NCI-H1436 treated with DMSO at 0.1 percent for 48 hours (cell line): ENCODE measurements at places on chromosomes 13 and 19.

DNA sequence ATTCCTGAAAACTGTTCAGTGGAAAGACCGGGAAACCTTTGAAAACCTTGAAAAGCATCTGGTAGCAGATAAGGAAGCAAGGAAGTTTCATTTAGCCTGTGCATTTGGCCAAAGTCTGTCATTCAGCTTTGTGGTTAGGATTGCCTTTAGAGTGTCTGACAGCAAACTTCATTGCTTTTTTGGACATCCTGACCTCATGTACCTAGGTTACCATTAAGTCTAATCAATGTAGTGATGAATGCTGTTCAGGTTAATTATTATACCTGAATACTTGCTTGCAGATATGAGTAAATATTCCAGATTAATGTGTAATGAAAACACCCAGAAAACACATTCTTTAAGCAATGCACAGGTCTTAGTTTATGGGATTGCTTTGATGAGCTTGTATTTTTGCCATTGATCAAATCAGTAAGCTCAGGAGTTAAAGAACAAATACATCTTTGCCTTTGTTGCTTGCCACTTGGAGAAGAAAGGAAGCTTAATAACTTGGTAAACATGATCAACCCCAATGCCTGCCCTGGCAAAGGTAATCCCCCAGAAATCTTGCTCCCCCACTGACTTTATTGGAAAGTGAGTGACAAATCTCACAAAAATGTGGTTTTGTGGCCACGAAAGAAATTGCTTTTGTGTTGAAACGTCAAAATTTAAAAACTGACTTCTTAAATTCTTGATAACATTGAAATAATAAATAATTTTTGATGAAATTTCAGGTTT is 87.4 kb downstream of the SLC15A1 start:
- no peak for DNase-seq

GRCh38 chr19:10417541-10418234 is 2.6 kb upstream of the PDE4A start:
- DNase-seq = no peak

DNA sequence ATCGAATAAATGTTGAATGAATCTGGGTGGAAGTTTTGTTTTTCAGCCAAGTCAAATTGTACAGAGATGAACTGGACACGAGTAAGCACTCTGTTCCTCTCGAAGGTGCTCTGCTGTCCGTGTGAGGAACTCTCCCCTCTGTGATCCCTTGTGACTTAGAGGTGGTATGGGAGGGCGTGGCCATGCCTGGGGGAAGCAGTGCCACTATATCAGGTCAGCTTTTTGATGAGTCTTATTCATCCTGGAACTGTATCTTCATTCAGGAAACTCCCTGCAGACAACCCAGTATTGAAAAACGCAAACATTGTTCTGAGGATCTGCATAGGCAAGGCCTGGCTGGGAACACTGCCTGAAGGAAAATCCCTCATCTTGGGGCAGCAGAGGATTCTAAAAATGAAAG is 45.7 kb upstream of the FLT1 start:
- DNase-seq = no peak

DNA sequence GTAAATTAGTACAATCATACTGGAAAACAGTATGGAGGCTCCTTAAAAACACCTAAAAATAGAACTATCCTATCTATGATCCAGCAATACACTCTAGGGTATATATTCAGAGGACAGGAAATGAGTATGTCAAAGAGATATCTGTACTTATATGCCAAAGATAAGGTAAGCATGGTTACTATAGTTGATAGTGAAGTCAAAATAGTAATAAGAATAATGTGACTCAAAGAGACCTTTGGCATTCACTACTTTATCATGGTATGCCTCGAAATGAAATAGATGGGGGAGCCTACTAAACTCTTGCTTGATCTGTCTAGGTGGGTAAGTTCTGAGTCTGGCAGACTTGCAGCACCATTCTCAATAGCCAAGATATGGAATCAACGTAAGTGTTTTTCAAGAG is 30.3 kb downstream of the FXYD5 start:
- DNase-seq = no peak

DNA sequence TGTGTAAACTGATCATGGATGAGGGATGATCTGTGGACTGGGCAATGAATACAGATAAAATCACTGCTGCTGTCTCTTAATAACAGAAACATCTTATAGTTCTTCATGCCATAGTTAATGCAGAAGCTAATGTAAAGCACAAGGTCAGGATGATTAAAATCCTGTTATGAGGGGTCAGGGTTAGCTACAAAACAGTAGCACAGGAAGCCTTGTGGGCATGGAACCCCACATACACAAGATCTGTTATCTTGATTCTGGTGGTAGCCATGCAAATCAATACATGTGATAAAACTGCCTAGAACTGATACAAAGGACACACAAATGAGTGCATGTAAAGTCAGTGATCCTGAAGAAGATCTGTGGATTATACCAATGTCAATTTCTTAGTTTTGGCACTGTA is 96.4 kb downstream of the KLF12 start:
- no peak for DNase-seq

DNA sequence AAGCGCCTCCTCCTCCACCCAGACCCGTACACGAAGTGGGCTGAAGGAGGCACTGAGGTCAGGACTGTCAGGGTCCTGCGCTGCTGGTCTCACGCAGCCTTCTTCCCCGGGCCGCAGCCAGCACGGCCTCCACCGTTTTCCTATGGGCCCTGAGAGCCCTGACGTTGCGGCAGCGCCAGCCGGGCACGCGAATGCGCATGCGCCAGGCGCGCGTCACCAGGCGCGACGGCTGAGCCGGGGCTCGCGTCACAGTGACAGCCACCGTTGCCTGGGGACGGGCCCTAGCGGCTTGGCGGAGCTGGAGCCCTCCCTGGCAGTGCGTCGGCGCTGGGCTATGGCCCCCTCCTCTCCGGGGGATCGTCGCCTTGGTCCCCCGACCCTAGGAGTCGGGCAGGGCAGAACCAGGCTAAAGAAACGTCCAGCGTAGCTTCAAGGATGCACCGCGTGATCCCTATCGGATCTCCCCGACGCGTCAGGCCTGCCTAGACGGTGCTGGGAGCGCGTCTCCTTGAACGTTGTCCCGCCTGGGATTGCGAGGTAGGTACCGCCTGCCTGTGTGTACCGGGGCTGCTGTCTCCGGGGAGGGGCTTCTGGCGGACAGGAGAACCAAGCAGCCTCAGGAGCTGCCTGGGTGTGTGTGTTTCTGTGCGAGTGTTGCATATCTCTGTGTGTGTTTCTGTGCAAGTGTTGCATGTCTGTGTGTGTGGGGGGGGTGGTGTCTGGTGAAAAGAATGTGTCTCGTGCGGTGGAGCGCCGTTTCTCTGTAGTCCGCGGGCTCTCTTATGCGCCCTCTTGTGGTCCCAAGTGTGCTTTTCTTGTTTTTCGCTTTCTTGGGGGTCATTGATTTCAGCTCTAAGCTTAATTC is 43.2 kb downstream of the ZNF571 start:
- DNase-seq = no peak

GRCh38 chr19:6362027-6362350 is 658 bp downstream of the CLPP start:
- DNase-seq = no peak

DNA sequence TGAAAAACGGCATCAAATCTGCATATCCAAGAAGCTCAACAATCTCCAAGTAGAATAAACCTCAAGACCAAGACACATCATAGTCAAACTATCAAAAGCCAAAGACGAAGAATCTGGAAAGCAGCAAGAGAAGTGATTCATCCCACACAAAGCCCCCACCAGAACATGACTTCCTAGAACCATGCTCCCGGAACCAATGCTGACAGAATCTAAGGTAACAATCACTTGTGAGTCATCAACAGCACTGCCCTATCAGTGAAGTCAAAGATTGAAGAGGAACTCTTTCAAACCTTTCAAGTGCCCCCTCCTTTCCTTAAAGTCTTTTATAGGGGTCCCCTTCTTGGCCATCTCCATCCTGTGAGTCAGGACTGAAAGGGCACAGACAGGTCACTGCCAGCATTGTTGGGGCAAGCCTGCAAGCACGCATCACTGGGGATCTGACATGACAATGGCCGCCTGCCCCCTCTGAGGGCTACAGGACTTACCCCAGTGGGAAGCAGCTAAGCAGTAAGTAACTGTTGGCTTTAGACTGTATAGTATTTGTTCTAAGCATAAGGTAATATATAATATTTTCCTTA is at the start of gene CCDC70:
Gene CCDC70 (plus strand): TSS at position 247 of the 578 bp plus-strand sequence. CDS start 3,443 bp downstream, outside the sequence.
- DNase-seq = no peak

DNA sequence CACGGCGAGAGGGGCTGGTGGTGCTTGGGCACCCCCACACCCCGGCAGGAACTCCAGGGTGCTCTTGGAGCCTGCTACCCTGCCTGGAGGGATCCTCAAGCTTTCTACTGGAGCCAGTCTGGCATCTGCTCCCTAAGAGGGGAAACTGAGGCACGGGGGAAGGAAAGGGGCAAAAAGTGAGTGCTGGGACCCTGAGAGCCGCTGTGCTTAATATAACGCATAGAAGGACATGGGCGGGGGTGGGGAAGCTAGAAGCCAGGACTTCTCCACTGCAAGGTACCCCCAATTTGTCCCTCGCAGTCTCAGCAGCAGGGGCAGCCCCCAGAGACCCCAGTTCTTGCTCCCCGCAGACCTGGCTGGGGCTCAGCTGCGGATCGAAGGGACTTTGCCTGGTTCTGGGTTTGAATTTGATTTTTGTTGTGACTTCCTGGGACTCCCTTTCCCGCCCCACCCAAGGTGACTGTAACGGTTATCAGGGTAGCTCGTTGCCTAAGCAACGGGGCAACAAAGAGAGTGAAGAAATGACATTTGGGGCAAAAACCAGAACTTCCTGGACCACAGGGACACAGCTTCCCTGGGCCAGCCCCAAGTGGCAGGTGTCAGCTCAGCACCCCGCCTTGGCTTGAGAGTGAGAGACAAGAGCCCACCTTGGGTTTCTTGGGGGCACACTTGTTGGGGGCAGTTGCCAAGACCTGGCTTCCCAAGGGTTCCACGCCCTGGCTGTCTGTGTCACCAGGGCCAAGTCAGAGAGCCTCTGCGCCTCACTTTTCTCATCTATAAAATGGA is 638 bp downstream of the ADGRE5 start:
- no peak for DNase-seq

DNA sequence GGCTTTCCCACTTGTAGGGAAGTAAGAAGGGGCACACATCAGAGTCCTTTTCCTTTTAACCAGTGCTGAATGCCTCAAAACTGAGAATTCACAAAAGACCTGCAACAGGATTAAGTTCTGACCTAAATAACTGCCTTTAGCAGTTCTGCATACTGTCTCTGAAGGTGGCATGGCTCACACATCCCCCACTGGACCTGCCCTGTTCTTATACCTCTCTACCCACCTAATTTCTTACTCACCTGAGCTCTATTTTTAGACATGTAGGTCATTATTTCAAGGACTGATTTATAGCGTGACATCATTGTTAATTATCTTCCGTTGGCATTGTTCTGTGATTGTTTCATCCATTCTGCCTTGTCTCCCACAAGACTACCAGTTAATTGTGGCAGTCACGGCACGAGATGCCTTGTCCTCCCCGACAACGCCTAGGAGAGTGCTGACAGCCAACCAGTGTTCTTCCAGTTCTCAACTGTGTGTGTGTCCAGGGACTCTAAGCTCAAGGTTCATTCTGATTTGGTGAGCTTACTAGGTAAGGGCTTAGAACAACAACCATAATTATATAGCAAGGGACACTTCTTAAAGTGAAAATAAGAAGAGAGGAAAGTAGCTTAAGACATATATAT is 27.1 kb upstream of the UBL3 start:
- no peak for DNase-seq
